Right atrium auricular region (tissue), 2 donors: ENCODE measurements at places on chromosomes 1 and 21. TPM values are rescaled to one million over a fixed set of nuclear protein-coding genes. Genes with fewer than 3 reads are reported as not detected.

- DNase-seq: no peak
These were observed 12.2 kb downstream of the ZDHHC18 start for GRCh38 chr1:26838474-26839338.

GRCh38 chr1:200979574-200980451 lies 43.7 kb downstream of the KIF21B start:
- no peak for DNase-seq

BSND gene
- not detected for total RNA-seq

DNA sequence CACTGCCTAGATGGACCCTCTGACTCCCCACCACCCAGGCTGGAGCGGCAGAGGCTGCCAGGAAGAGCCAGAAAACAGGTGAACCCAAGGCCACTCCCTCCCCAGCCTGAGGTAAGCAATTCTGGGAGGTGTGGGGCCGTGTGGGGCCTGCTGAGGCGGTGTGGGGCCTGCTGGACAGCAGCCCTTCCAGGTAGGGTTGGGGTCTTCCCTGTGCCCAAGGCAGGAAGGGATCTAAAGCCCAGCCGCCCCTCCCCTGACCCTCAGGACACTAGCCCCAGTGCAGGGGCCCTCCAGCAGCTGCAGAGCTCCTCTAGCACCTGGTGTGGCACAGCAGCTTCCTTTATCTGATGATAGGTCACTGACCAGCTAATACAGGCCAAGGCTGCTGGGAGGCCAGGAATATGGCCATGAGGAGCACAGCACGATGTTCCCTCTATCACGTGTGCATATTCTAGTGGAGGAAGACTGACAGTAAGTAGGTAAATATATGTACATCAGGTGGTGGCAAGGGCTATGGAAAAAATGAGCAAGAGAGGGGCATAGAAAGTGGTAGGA lies 86.9 kb downstream of the IER5 start:
- peak; percentile 46 for DNase-seq

GRCh38 chr21:46031484-46031883 lies 49.9 kb downstream of the COL6A1 start:
- DNase-seq: no peak

DNA sequence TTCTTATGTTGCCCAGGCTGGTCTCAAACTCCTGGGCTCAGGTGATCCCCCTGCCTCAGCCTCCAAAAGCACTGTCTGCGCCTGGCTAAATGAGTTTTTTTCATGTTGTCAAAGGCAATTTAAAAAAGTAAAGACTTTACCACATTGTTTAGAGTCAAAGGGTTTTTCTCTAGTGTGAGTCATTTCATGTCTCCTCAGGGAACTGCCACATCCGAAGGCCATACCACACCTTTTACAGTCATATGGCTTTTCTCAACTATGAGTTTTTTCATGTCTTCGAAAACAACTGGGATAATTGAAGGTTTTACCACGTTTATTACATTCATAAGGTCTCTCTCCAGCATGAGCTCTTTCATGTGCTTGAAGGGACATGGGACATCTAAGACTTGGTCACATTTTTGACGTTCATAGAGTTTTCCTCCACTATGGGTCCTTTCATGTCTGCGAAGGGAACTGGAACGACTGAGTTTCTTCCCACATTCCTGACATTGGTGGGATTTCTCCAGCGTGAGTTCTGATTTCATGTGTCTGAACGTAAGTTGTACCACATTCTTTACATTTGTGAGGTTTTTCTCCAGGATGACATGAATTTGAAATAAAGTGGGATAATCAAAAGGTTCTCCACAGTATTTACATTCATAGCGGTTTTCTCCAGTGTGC lies 65.6 kb downstream of the UCHL5 start:
- no peak for DNase-seq

DNA sequence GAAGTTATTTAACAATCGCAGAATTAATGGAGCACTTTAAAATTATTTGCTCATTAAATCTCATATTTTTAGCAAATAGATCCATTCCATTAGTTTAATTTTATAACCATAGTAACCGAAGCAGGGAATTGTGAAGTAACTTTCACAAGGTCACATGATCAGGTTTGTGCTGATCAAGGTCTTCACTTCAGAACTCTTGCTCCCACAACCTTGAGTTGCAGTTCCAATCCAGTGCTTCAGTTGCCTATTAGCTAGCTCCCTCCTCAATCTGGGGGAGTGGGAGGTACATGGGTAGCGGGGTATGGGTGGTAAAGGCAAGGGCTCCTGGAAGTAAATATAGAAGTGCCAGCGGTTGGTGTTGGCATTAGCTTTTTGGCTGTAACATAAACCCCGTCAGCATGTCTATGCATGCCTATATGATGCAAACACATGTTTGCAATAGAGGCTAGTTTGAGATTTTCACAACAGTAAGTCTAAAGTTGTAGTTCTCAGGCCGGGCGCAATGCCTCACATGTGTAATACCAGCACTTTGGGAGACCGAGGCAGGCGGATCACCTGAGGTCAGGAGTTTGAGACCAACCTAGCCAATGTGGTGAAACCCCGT lies 5.8 kb downstream of the ATP5IF1 start:
- DNase-seq: no peak

VHLL gene
- not detected for total RNA-seq

AQP10 gene
- total RNA-seq: not detected

CD164L2 gene
- not detected for total RNA-seq

TTLL10 gene
- total RNA-seq: not detected

DNA sequence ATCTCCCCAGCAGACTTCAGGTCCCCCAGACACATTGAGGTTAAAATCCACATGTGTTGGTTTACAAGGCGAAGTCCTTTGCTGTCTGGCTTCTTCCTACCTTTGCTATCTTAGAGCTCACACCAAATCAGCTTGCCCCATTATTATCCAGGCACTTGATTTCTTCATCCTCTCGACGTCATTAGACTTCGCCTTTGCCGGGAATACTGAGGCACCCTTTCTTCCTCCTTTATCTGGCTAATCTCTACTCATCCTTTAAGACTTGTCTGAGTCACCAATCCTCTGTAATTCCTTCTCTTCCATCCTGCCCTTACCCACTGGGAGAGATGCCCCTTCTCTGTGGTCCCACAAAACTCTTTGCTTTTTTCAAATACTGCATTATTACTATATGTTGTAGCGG lies 9.2 kb upstream of the XCL2 start:
- no peak for DNase-seq

SELE gene
- total RNA-seq: 0.94 TPM

- DNase-seq: no peak
These were observed 89.5 kb downstream of the SCMH1 start for GRCh38 chr1:41152622-41153044.
